ENCODE measurements at places on chromosomes 7 and 10.

GRCh38 chr10:5528989-5529701 is 4.4 kb downstream of the CALML3 start:
- DNase-seq: no peak

DNA sequence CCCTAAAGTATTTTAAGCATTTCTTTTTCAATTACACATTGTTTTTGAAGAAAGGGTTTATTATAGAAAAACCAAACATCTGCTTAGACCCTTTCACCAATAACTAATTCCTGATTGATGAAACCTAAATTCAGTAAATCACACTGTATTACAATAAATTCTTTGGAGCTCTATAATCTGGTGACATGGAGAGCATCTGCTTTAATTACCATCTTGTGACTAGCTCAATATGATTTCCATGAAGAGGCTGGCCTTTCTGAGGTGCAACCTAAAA is 9.7 kb downstream of the HYCC1 start:
- no peak for DNase-seq

GRCh38 chr7:87056346-87056745 is 3.1 kb downstream of the ELAPOR2 start:
- DNase-seq: no peak

- no peak for DNase-seq
Measured at GRCh38 chr10:96410296-96410695, 51.5 kb upstream of the OPALIN start.

GRCh38 chr7:86768394-86768793 is 124.7 kb downstream of the GRM3 start:
- no peak for DNase-seq

DNA sequence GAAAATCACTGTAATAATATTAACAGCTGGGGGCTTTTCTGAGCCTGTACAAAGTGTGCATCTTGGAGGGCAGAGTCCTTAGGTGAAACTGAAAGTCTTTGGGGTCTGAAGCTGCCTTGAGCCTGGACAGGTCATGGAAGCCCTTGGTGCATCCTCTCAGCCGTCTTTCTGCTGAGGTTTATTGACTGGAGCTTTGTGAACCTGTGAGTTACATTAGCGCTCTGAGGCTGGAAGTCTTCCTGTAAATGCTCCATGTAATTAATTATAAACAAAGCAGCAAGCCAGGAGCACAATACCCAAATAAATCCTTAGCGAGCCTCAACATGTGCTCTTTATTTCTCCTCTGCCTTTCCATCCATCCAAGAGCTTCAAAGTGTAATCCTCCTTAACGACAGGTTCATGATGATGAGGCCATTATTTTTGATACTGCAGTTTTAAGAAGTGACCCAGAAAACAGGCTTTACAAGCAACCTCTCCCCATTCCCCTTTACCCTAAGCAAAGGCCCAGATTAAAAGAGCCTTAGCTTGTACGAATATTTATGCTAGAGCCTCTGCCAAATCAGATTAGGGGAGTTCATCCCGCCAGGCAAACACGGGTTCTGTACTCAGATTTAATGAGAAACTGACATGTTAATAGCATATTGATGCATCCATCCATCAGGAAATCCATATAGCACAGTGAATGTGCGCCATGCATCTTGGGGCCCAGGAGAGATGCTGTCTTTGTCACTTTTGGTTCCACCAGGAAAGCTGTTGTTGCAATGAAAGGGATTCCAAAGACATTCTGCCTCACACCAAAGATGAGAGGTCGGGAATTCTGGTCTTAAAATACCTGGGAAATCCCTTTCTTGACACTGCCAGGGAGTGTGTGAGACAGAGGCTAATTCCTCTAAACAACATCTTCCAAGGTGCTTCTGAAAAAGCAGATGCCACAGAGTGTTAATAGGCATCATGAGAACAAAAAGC is 118.1 kb downstream of the ANLN start:
- no peak for DNase-seq

GRCh38 chr10:52409195-52409594 is 95.1 kb downstream of the DKK1 start:
- no peak for DNase-seq

DNA sequence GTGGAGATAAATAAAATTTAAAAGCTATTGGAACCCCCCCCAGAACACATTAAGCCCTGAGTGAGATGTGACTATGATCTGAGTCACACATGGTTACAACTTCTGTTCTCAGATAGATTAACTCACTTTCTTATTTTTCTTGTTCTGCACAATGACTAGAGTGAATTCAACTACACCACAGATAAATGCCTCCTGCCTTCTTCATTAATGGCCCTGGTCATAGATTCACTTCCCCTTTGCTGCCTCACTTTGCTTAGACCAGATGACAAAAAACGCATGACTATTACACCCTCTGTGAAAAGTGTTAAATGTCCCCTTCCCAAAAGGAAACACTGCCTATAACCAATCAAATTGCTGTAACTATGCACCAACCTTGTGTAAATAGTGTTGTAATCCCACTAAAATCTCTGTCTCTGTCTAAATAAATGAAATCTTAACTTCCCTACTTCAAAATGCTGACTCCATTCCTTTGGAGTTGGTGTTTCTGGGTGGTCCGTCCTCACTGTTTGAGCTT is 49.4 kb downstream of the AKR1D1 start:
- DNase-seq: no peak

DNA sequence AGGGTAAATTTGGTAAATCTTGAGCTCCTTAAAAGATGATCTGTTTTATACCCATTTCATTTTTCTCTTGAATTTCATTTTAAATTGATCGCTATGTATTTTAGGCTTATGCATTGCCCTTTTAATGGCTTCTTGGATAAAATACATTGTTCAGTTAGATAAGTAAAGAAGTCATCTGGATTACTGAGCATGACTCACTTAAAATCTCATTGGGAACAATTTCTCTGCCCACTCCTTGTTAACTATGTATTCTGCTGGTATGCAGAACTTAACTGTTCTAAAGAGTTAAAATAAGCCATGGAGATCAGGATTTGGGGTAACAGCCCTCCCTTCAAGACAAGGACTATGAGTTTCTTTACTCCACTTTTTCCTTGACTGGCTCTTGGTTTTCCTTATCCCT is 134.2 kb downstream of the SND1 start:
- DNase-seq: no peak

DNA sequence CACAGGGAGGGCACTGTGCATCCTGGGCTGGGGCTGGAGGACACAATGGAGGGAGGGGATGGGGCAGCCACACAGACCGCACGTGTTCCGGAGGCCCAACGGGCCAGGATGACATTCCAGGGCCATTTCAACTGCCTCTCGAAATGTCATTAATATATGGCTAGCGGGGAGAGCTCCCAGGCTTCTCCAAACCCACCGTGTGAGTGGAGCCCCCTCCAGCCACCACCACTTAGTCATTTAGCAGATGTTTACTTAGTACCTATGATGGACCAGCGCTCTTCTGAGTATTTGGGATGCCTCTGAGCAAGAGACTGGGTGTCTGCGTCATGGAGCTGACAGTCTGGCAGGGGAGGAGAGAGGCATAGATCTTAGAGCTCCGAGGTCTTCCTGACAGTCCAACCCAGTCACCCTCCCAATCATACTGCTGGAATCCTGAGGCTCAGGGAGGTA is 107.3 kb downstream of the ZMIZ1 start:
- DNase-seq: no peak

GRCh38 chr7:33054261-33054964 is 8.2 kb downstream of the NT5C3A start:
- DNase-seq: no peak

- DNase-seq: no peak
Measured at GRCh38 chr10:24502006-24502405, 221.7 kb downstream of the ARHGAP21 start.

GRCh38 chr10:72702868-72703581 is 11.1 kb downstream of the MCU start:
- DNase-seq: no peak

GRCh38 chr10:11776080-11776479 is 33.9 kb downstream of the ECHDC3 start:
- DNase-seq: peak; percentile 39

- no peak for DNase-seq
Measured at GRCh38 chr10:86594535-86594934, 59.8 kb upstream of the OPN4 start.

GRCh38 chr7:139559364-139560105 is 36.0 kb downstream of the CLEC2L start:
- no peak for DNase-seq

DNA sequence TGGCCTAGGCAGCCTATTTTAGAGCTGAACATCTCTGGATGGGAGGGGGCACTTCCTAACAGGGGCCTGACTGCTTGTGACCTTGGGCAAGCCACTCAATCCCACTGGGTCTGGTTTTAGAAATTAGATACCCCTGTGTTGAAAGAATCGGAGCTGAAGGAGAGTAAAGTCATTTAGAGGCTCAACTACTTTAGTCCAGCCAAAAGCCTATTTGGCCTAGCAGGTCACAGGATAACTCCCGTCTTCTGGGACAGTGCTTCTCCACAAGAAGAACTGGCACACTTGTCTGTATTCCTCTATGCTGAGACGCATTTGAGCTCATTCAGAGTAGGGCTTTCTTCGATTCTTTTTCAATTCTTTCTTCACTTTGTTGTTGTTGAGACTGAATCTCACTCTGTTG is 224.2 kb downstream of the CHCHD3 start:
- no peak for DNase-seq

- peak; percentile 85 for DNase-seq
Measured at GRCh38 chr10:133158756-133159610, 1.0 kb upstream of the KNDC1 start.

All from hepatocyte (in vitro differentiated cells).